ENCODE measurements at places on chromosomes 5 and 9. TPM values are rescaled to one million over a fixed set of nuclear protein-coding genes. Genes with fewer than 3 reads are reported as not detected.

The PRRX2 gene
- total RNA-seq, result not detected

The EIF4E1B gene
- total RNA-seq, result not detected

The SAXO1 gene
- not detected for total RNA-seq

The DMRT2 gene
- not detected for total RNA-seq

The PPP2R2B gene
- under 0.01 TPM for total RNA-seq

The PTGS1 gene
- under 0.01 TPM for total RNA-seq

The CCL28 gene
- 0.65 TPM for total RNA-seq

The CPEB4 gene
- 9.0 TPM for total RNA-seq

The NSG2 gene
- not detected for total RNA-seq

The OR1N1 gene
- total RNA-seq, result not detected

The EEIG1 gene
- 0.97 TPM for total RNA-seq

The HTR4 gene
- total RNA-seq, result not detected

The CENPP gene
- total RNA-seq, result 4.7 TPM

The SLC25A46 gene
- total RNA-seq, result 103 TPM

The LTC4S gene
- not detected for total RNA-seq

The CLTA gene
- total RNA-seq, result 378 TPM

The IFNK gene
- total RNA-seq, result not detected

The RGMB gene
- total RNA-seq, result 33.3 TPM

The OLFM1 gene
- 2.0 TPM for total RNA-seq

The DIRAS2 gene
- total RNA-seq, result not detected

The WDR31 gene
- total RNA-seq, result 0.46 TPM

The LHX3 gene
- total RNA-seq, result not detected

The C9orf50 gene
- total RNA-seq, result not detected

The HRCT1 gene
- total RNA-seq, result 0.76 TPM

The C8G gene
- total RNA-seq, result not detected

The TSSK1B gene
- not detected for total RNA-seq

The CRB2 gene
- not detected for total RNA-seq

The SNCAIP gene
- 19.8 TPM for total RNA-seq

The TMEM141 gene
- 109 TPM for total RNA-seq

The BAAT gene
- not detected for total RNA-seq

The SOX30 gene
- not detected for total RNA-seq

The KIAA0825 gene
- total RNA-seq, result 2.0 TPM

The BARHL1 gene
- total RNA-seq, result not detected

The CRHBP gene
- total RNA-seq, result 0.15 TPM

The WNK2 gene
- not detected for total RNA-seq

The HAVCR2 gene
- total RNA-seq, result 0.15 TPM

The PCDHGA7 gene
- 0.91 TPM for total RNA-seq

The TRPM3 gene
- 1.6 TPM for total RNA-seq

The TMC1 gene
- 1.6 TPM for total RNA-seq

The CD74 gene
- 0.65 TPM for total RNA-seq

The SLC27A6 gene
- total RNA-seq, result under 0.01 TPM

The SNX18 gene
- 73.7 TPM for total RNA-seq

The OR1N2 gene
- total RNA-seq, result not detected

The ANKRD31 gene
- not detected for total RNA-seq

The KIF4B gene
- 0.30 TPM for total RNA-seq

Measured in epithelial cell of umbilical artery (primary cell).